ENCODE measurements at places on chromosomes 7 and 10.
A peak's percentile ranks its signal among the peaks of the same experiment; 100 is the strongest.

DNA sequence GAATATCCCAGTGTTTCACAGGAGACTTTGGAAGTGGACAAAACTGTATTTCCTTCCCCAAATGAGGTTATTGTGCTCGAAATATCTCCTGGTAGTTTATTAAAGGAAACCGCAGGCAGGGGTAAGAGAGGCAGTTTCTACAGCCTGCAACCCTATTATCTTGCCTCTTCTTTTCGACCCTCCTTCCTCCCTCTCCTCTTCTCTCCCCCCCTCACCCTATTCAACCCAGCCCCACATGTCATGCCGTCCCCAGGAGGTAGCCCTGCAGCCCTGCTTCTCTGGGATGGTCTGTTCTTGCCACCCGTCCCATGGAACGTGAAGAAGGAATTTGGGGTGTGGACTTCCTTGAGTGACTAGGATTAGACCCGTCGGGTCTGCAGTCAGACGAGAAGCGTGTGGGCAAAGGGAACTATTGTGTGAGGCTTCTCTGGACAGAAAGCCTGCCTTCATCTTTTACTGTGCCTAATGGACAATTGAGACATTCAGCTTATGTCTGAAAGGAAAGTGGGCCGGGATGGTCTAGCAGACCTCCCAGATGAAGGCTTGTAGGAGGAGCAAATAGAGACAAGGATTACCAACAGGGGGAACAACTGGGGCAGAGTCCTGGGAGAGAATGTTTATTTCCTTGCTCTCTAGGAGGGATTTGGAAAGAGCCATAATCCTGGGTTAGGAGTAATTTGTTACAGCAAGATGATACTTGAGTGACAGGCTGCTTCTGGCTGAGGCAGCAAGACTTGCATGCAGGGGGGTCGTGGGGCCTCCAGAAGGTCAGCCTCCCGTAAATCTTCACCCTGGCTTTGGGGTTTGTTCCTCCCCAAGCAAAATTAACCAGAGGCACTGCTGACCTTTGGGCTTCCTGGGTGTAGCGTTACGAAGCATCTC is 77.8 kb downstream of the TCF7L2 start:
- peak; percentile 4 for DNase-seq

- peak; percentile 63 for DNase-seq
Measured at GRCh38 chr7:15915686-15916293, 229.3 kb upstream of the MEOX2 start.

GRCh38 chr7:148472406-148472805 is 118.2 kb upstream of the C7orf33 start:
- DNase-seq = no peak

GRCh38 chr10:66058594-66058993 is 867.2 kb upstream of the LRRTM3 start:
- DNase-seq = no peak

DNA sequence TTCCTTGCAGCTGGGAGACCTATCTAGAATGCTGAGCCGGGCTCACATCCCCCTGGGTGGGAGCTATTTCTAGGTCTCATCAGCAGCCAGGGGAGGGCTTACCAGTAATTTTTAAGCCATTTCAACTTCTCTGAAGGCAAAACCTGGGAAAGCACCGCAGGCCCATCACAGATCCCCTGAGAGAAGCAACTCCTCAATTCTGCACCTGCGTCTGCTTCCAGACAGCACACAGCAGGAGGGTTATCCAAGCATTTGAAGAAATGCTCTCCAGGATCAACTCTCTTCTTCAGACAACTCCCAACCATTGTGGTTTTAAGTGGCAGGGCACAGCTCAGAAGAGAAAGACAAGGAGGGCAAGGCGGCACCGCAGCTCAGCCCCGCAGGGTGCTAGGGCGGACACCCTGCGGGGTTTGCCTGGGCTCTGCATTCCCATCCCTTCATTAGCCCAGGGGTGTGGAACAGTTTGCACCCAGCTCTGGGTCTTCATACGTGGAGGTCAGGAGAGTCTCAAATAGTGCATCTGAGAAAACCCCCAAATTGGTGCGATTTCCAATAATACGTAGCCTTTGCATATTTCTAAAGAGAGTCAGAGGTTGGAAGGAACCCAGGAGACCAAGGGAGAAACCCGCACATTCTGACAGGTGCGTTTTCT is 618.7 kb downstream of the DNAJB6 start:
- no peak for DNase-seq

GRCh38 chr10:15426558-15426957 is 55.5 kb upstream of the FAM171A1 start:
- no peak for DNase-seq
